Neural crest cell (in vitro differentiated cells): ENCODE measurements at places on chromosomes 12 and 14. TPM values are rescaled to one million over a fixed set of nuclear protein-coding genes. Genes with fewer than 3 reads are reported as not detected.

DNA sequence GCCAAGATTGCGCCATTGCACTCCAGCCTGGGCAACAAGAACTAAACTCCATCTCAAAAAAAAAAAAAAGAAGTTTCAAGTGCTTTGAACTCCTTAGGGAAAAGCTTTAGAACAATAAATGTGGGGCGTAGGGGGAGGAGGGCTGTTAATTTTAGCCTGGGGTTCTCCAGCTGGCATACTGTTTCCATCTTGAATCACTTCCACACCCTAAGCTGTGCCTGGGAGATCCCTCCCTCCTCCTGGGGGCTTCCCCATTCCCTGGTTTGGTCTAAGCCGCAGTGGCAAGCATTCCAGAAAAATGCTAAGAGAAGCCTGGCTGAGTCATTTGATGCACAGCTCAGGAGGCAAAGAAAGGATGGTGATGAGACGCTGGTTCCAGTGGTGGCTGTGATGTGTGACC lies 2.3 kb upstream of the ZNF384 start:
- no peak for DNase-seq

LALBA gene
- not detected in 2 replicates for total RNA-seq

DNA sequence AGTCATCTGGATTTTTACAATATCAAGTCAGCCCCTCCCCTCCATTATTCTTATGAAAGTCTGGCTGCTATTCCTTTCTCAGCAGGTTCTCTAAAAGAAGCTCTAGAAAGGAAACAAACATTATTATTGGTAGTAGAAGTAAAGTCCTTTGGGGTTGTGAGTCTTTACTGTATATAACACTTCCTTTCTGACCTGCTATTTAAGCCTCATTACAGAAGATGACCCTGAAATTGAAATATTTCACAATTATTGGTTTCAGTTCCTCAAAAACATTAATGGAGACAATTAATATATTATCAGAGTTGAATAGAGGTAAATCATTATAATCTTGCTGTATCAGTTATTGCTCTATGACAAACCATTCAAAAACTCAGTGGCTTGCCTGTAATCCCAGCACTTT lies 19.3 kb downstream of the PLEKHA5 start:
- DNase-seq: no peak

DNA sequence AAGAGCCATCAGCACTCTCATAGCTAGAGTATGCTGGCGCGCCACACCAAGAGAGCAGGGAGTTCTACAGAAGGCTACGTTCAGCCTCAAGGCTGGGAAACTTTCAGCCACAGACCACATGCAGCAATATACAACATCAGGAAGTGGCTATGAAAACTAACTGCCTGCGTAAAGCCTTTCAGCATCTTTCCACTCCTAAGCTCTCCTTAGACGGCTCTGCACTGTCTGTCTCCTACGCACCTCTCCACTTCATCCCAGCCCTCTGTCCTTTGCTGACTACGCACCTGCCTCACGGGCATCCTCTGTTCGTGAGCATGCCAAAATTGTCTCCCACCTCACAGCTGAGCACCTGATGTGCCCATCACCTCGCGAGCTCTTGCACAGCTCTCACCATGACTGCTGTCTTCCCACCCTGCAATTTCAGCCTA lies 9.7 kb downstream of the MPHOSPH9 start:
- DNase-seq: no peak

YY1 gene
- total RNA-seq: 72.0 and 79.9 TPM in 2 replicates

IL31 gene
- not detected in 2 replicates for total RNA-seq

GRCh38 chr14:90809530-90810312 lies 6.5 kb downstream of the TTC7B start:
- DNase-seq: no peak

- DNase-seq: no peak
These were observed 311.2 kb downstream of the DUSP6 start for GRCh38 chr12:89041078-89041477.

NEUROD4 gene
- 6.9 and 7.3 TPM in 2 replicates for total RNA-seq

MIPOL1 gene
- 16.6 and 17.4 TPM in 2 replicates for total RNA-seq

DNA sequence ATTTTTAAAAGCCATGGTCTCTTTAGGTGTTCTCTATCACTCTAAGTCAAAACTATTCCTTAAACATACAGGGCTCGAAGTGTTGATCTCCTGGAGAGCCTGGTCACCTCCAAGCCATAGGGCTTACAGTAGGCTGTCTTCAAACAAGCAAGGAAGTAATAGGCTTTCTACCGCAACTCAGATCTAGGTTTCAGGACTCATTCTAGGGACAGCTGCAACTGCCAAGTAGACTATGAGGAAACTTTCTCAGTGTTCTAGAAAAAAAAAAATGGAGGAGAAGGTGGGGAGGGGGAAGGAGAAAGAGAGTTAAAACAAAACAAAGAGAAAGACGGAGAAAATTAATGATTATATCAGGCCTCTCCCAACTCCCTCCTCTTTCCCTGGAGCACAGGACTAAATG lies 106.9 kb upstream of the ETV6 start:
- DNase-seq: no peak

DNA sequence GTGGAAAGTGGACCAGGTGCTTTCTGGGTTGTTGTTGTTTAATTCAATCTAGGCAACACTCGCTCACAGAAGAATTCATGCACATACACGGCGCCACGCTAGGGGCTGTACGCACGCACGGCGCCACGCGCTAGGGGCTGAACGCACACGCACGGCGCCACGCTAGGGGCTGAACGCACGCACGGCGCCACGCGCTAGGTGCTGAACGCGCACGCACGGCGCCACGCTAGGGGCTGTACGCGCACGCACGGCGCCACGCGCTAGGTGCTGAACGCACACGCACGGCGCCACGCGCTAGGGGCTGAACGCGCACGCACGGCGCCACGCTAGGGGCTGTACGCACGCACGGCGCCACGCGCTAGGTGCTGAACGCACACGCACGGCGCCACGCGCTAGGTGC lies 54.3 kb downstream of the NINJ2 start:
- DNase-seq: no peak
